ENCODE measurements at places on chromosomes 2 and 18.

DNA sequence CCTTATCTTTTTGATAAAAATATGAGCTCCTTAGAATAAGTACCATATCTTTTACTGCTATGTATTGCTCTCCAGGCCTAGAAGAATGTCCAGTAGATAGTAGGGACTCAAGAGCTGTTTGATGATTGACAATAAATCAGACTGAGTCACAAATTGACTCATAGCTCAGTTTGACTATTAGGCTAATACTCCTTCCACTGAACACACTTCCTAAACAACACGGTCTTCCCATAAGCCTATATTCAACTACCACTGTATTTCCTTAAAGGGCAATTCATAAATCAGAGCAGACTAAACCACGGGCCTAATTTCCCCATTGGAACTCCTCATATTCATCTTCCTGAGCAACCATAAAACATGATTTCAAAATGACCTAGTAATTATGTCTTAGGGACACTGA is 258.5 kb downstream of the ALK start:
- DNase-seq = no peak

DNA sequence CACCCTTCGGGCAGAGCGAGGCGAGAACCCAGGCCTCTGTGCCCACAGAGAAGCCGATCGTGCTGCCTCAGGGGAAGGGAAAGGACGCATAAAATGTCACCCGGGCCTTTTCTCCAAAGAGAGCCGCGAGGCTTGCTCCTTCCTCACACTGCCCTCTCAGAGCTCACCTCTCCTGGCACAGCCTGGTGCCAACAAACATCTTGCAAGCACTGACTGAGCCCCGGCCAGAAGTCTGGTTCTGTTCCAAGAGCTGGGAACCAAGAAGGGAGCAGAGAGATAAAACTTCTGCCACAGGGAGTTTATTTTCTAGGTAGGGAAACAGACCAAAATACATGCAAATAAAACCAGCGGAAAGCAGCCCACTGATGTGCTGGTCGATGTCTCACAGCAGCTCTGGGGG is 13.6 kb upstream of the ADI1 start:
- no peak for DNase-seq

DNA sequence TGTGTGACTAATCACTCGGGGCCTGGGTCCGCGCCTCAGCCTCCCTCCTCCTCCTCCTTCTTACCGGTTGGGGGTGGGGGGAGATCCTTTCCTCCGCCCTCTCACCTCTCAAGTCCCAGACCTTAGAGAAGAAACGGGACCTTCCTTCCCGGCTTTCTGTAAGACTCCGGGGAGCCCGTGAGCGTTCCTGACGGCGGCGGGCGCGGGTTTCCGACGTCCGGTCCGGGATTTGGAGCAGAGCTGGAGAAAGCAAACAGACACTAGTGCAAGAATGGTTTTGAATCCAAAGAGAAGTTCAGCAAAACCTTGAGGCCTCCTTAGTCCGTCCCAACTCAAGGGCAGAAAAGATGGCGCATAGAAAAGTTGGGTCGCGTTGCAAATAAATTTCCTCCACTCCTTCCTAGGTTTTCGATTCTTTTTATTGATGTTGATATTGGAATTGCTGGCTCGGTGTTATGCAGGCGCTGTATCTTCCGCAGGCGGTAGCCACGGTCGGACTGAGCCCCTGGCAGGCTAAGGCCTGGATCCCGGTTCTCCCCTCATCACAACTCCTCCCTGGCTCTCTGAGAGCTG is 2.0 kb downstream of the DLX1 start:
- DNase-seq = no peak

GRCh38 chr2:13197248-13197647 is 480.5 kb downstream of the TRIB2 start:
- DNase-seq = no peak

DNA sequence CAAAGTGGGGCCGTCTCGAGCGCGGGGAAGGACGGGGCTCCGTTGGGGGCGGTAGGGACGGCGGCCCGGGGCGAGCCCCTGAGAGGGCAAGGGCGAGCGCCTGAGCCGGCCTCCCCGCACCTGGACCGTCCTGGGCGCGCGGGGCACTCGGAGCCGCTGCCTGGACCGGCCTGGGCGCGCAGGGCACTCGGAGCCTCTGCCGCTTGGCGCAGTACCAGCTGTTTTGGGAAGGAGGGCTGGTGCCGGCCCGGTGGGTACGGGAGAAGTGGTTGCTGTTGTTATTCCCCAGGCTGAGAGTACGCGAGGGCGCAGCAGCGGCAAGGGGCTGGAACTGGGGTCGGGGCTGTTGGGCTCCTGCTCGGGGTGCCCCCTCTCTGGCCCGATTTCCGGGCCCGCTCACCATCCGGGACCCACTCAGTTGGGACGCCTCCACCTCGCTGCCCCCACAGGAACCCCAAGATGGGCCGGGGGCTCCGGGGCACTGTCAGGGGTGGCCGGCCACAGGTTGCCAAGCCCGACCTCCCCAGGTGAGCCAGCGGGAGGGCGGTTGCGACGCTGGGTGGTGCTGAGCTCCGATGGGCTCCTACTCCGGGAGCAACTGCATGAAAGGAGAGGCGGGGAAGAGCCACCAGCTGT is 579 bp downstream of the ARHGEF4 start:
- no peak for DNase-seq

GRCh38 chr2:68921646-68922045 is 31.0 kb downstream of the GKN2 start:
- DNase-seq = no peak

DNA sequence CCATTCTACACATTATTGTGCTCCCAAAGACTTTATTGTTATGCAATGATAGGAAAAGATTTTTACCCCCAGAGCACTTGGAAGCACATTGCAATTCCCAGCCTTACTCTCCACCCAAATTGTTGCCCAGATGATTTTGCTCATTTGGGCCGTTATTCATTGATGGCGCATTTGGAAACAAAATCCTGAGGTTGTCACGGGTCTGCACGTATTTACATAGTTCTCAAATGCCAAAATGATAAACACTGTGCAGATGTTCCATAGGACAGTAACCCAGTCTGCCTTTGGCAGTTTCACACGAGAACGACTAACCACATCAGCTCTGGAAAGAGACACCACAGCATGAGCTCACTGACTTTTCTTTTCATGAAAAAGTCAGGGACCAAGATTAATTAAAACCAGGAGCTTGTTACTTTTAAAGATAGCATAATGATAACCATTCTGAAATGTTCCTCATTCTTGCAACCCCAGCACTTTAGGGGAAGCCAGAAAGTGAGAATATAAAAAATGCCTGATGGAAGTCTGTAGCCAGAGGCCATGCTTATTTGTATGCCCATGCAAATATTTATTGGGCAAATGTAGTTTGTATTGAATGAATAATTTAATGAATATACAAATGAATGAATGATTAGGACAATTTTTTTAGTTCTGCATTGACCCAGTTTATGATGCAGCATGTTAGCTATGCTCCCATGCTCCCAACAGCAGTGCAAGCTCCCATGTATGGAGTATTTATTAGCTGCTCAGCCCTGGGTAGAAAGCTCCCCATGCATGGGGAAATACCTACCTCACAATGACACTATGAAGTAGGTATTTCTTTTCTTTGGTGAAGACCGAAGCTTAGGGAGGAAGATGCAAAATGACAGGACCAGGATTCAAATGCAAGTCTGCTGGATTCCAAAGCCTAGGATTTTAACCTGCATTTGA is 84.6 kb downstream of the MAIP1 start:
- no peak for DNase-seq

- DNase-seq = peak; percentile 81
These were observed 907.0 kb downstream of the EPHA4 start for GRCh38 chr2:220665108-220665471.

DNA sequence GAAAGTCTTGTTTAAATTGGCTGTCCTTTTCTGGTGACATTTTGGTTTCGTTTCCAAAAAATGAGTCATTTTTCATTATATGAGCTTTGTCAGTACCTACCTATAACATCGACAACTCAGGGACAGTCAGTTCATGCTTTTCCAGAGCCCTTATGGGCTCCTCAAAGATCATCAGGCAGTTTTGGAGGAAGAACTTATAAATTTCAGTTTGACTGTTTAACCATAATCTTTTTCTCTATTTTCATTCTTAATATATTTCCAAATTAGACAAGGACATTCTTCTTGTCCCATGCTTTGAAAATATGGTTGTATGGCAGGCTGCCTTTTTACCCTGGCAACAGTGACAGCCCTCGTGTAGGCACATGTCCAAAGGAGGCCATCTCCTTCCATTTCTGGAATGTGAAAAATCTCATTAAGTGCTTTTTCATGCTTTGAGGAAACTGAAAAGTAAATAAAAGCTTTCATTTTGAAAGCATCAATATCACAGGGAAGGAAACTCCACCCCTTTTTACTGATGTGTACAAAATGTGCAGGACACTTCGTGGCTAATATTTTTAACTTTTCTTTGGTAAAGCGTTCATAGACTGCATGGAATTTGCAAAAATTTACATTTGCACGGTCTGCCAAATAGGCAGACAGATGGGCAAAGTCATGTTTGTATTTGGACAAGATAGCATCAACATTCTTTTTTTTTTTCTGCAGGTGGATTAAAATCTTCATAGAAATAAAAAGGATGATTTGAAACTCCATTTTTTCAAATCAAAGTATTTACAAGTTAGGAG is 7.2 kb upstream of the PROC start:
- DNase-seq = no peak

- DNase-seq = no peak
These were observed 88.8 kb downstream of the INHBB start for GRCh38 chr2:120434492-120435308.

DNA sequence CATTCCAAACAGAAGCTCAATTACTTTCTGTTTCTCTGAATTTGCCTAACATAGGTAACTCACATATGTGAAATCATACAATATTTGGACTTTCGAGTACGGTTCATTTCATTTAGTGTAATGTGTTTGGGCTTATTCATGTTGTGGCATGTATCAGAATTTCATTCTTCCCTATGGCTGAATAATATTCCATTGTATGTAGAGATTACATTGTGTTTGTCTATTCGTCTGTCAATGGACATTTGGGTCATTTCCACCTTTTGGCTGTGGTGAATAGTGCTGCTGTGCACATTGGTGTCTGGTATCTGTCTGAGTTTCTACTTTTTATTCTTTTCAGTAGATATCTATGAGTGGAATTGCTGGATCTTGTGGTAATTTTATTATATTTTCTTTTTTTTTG is 43.9 kb downstream of the LBH start:
- DNase-seq = no peak

DNA sequence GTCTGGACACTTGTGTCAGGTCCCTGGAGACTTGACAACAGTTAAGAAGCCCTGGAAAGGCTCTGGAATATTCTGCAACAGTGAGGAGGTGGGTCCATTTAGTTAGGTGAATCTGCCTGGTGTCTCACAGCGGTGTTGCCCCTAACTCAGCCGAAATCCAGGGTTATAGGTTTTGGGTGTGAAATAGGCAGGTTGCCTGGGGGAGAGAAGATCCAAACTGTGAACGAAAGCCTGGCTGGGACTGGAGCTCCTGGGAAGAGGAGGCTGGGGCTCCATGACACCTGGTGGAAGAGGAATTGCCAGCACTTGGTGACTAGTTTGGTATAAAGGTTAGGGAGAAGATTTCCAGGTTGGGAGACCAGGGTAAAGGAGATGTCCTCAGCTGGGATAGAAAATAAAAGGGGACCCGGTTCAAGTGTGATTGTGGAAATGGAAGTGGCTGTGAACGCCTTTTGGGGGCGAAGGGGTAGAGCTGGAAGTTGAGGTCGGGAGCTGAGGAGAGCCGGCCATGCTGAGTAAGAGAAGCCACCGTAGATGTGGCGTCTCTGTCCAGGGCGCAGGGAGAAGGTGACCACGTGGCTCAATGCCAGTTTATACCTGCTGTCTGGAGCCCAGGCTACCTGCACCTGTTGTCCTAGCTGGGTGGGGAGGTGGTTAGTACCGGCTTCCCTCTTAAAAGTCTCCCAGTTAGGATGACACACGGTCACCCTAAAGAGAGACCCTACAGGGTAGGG is 3.0 kb upstream of the GAREM2 start:
- no peak for DNase-seq

DNA sequence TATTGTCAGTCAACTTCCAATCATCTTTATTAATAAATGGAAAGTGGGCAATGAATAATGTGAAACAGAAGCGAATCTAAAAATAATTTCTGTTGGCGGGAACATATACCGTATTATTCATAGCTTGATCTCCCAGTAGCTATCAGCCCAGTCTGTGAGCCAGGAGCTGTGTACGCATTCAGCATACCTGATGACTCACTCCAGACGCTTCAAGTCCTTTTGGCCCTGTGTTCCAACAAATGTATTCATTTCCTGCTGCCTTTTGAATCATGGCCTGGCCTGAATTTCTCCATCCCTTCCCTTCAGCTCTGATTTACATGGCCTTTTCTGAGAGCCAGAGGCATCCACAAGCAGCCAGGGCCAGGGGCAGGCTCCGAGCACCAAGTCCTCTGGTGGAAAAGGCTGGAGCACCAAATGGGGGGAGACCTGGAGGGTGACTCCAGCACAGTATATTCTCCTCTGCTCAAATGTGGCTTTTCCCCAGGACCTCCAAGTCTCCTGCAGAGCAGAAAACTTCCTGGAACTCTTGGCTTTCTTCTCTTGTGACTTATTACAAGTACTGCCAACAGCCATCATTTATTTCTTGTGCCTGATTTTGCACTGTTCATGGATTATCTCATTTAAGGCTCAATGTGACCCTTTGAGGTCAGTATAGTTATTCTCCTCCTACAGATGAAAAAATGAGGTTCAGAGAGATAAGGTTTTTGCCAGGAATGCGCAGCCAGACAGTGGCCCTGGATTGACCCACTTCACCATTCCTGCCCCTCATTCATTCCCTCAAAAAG is 108.7 kb downstream of the EN1 start:
- no peak for DNase-seq

DNA sequence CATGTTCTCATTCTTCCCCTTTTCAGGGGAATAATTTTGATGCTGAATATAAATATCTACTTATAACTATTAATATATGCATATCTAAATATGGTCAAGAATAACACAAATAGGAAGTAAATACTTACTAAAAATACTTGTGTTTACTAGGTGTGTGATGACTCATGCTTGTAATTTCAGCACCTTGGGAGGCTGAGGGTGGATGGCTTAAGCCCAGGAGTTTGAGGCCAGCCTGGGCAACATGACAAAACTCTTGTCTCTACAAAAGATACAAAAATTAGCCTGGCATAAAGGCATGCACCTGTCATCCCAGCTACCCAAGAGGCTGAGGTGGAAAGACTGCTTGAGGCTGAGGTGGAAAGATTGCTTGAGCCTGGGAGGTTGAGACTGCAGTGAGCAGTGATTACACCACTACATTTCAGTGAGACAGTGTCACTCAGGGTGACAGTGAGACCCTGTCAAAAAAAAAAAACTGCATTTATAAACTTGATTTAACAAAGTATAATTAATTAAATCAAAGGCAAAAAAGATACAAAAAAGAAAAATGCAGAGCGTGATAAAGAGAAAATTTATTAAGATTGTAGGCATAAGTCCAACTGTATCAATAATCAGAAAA is 703.1 kb upstream of the VRK2 start:
- no peak for DNase-seq

- no peak for DNase-seq
These were observed 76.4 kb upstream of the MGAT5 start for GRCh38 chr2:134177351-134177931.
